Esophagus muscularis mucosa (tissue), 4 donors: ENCODE measurements at places on chromosomes 12 and 14. TPM values are rescaled to one million over a fixed set of nuclear protein-coding genes. Genes with fewer than 3 reads are reported as not detected.
A peak's percentile ranks its signal among the peaks of the same experiment; 100 is the strongest.

GRCh38 chr12:26555139-26555538, 277.9 kb downstream of the ITPR2 start:
- H3K27me3 ChIP-seq, result no peaks in the 10 kb centered on the region
- no peak for DNase-seq
- H3K36me3 ChIP-seq, result peaks cover 10% of the 10 kb centered on the region
- no peak overlapping the region for H3K4me3 ChIP-seq
- no peak overlapping the region for H3K27ac ChIP-seq
- H3K4me1 ChIP-seq, result no peaks in the 10 kb centered on the region

DNA sequence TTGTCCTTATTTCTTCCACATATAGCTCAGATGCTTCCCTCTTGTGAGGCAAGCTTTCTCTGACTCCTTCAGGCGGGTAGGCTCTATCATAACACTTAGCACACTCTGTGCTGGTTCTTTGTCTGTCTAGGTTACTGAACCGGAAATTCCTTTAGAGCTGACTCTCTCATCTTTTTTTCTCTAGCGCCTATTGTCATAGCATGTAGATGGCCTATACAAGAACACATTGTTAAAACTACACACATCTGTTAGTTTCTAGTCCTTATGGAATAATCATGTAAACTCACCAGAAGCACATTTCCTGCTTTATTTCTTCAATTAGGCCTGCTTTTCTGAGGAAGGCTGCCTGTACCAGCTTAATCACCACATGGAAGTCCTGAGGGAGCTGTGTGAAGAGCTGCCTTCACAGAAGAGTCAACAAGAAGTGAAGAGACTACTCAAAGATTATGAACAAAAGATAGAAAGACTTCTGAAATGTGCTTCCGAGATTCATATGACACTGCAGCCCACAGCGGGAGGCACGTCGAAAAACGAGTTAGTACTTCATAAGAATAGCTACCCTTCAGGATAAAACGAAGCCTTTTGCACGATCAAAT, 143.9 kb downstream of the SYNE2 start:
- no peak overlapping the region for H3K27ac ChIP-seq
- peaks cover 97% of the 10 kb centered on the region for H3K36me3 ChIP-seq
- no peaks in the 10 kb centered on the region for H3K27me3 ChIP-seq
- no peak overlapping the region for H3K4me3 ChIP-seq
- no peaks in the 10 kb centered on the region for H3K4me1 ChIP-seq

GRCh38 chr14:37594238-37594970, 645 bp downstream of the FOXA1 start:
- no peak for DNase-seq
- H3K4me1 ChIP-seq, result peaks cover 66% of the 10 kb centered on the region
- H3K4me3 ChIP-seq, result peak overlapping the region; percentile 47
- H3K27ac ChIP-seq, result no peak overlapping the region

- peak within 1 kb of the TSS; percentile 83 for H3K4me3 ChIP-seq
- H3K36me3 ChIP-seq, result peaks cover 25% of the 10 kb centered on the region
- H3K4me1 ChIP-seq, result peaks cover 49% of the 10 kb centered on the region
- H3K27me3 ChIP-seq, result no peaks in the 10 kb centered on the region
Observed at GRCh38 chr12:121803861-121804416, at the start of gene SETD1B. SETD1B (plus strand) TSS chr12:121804009; CDS start chr12:121804738, 729 bp downstream.

DNA sequence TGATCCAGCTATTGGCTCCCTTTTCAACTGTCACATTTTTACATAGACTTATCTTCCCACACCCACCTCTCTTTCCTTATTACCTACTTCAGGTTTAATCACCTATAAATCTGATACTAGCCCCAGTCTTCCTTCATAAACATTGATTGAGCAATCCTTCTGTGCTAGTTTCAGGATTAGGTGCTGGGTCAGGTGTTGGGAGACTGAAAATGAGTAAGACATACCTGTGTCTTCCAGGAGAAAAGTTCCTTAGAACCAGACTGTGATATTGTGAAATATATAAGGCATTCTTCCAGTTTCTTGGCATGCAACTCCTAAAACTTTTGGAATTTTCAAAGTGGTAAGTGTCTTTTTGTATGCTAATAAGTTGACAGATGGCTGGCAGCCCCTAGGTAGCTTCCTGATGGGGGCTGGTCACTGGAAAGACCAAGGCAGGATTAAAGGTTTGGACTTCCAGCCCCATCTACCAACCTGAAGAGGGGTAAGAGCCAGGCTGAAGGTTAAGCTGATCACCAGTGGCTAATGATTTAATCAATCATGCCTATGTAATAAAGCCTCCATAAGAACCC, 4.6 kb downstream of the ANO6 start:
- no peaks in the 10 kb centered on the region for H3K27me3 ChIP-seq
- peaks cover 76% of the 10 kb centered on the region for H3K4me1 ChIP-seq
- no peak overlapping the region for H3K4me3 ChIP-seq
- no peaks in the 10 kb centered on the region for H3K36me3 ChIP-seq
- DNase-seq, result no peak

GRCh38 chr12:6942331-6942665, 1.3 kb upstream of the RNU7-1 start:
- peak overlapping the region; percentile 96 for H3K27ac ChIP-seq
- no peak overlapping the region for H3K4me3 ChIP-seq
- no peaks in the 10 kb centered on the region for H3K27me3 ChIP-seq
- no peak for DNase-seq

DNA sequence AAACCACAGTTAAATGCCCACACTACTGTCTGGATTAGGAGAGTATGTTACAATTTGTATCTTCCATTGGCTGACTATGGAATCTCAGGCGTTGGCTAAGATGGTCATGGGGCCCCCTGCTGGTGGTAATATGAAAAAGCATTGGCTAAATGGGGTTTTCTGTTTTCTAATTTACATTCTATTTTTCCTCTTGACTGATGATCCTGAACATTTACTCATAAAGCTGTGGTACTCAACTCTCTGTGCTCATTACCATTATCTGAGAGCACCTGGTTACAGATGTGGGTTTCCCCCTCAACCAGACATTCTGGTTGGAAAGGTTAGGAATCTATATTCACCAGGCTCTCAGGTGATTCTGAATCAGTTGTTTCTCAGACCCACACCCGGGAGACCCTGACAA, 64.8 kb downstream of the WSCD2 start:
- no peak for DNase-seq
- H3K27me3 ChIP-seq, result no peaks in the 10 kb centered on the region
- H3K27ac ChIP-seq, result no peak overlapping the region

GRCh38 chr12:32777691-32778175, 22.0 kb upstream of the YARS2 start:
- H3K4me3 ChIP-seq, result no peak overlapping the region
- no peak overlapping the region for H3K27ac ChIP-seq
- no peaks in the 10 kb centered on the region for H3K4me1 ChIP-seq
- H3K27me3 ChIP-seq, result no peaks in the 10 kb centered on the region
- H3K36me3 ChIP-seq, result no peaks in the 10 kb centered on the region
- no peak for DNase-seq

DNA sequence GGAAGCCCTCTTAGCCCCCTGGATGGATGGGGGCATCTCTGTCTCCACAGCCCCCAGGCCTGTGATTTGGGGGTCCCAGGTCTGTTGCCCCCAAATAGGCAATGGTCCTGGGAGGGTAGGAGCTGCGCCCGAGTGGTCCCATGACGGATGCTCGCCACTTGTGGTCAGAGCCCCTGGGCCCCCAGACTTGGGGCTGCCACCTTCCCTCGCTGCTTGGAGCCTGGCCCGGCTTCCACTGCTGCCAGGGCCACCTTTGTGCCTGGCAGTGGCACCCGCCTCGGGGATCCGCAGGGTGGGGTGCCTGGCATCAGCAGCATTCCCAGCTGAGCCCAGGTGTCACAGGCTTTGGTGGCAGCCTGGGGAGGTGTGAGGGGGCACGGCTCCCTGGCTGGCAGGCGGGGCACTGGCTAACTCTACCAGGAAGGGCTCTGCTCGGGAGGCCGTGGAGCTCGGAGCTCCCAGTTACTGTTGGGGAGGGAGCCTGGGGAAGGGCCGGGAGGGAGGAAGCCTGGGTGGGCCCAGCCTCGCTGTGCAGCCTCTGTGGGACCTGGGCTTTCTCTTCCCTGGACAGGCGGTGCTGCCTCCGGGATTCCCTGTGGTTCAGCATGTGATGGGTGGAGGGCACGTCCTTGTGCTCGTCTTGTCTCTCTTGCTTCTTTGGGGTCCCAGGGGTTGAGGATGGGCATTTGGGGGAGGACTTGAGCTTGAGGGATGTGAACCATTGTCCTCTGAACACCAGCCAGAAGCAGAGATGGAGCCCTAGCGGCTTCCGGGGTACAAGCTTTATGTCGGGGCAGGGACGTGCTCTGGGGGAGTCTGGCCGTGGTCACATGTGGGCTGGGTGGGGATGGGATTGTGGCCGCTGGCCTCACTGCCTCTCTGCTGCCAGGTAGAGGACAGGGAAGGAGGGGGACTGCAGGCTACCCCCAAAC, 5.4 kb downstream of the KIF26A start:
- no peaks in the 10 kb centered on the region for H3K27me3 ChIP-seq
- H3K4me3 ChIP-seq, result no peak overlapping the region
- no peaks in the 10 kb centered on the region for H3K36me3 ChIP-seq
- no peak overlapping the region for H3K27ac ChIP-seq
- H3K4me1 ChIP-seq, result peaks cover 19% of the 10 kb centered on the region

- H3K36me3 ChIP-seq, result no peaks in the 10 kb centered on the region
- H3K4me1 ChIP-seq, result peaks cover 33% of the 10 kb centered on the region
- H3K27me3 ChIP-seq, result peaks cover 66% of the 10 kb centered on the region
- H3K4me3 ChIP-seq, result no peak overlapping the region
- no peak overlapping the region for H3K27ac ChIP-seq
- no peak for DNase-seq
Observed at GRCh38 chr12:94145191-94145983, 3.0 kb upstream of the PLXNC1 start.

GRCh38 chr12:153080-153746, 60.7 kb downstream of the SLC6A12 start:
- DNase-seq, result no peak
- H3K27ac ChIP-seq, result no peak overlapping the region
- no peak overlapping the region for H3K4me3 ChIP-seq
- no peaks in the 10 kb centered on the region for H3K4me1 ChIP-seq
- no peaks in the 10 kb centered on the region for H3K36me3 ChIP-seq

- H3K4me3 ChIP-seq, result no peak overlapping the region
- DNase-seq, result no peak
- H3K27ac ChIP-seq, result no peak overlapping the region
Observed at GRCh38 chr12:113957627-113958026, 8.5 kb downstream of the RBM19 start.

DNA sequence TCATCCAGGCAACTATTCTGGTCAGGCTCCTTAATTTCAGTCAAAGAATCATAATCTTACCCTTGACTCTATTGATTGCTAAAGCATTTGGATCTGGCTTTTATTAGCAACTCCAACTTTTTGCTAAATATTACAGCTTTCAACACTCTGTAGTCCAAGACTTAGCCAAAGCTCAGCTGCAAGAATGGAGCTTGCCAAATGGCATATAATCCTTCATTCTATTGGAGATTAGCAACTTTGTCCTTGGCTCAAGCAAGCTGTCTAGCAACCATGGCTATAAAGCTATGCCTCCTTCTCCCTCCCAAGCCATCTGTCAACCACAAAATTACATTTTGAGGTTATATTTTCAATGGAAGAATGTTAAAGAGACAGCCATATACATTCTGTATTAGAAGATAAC, 23.1 kb upstream of the NID2 start:
- DNase-seq, result peak; percentile 70
- no peaks in the 10 kb centered on the region for H3K27me3 ChIP-seq
- H3K27ac ChIP-seq, result no peak overlapping the region
- H3K36me3 ChIP-seq, result no peaks in the 10 kb centered on the region
- H3K4me3 ChIP-seq, result no peak overlapping the region

DNA sequence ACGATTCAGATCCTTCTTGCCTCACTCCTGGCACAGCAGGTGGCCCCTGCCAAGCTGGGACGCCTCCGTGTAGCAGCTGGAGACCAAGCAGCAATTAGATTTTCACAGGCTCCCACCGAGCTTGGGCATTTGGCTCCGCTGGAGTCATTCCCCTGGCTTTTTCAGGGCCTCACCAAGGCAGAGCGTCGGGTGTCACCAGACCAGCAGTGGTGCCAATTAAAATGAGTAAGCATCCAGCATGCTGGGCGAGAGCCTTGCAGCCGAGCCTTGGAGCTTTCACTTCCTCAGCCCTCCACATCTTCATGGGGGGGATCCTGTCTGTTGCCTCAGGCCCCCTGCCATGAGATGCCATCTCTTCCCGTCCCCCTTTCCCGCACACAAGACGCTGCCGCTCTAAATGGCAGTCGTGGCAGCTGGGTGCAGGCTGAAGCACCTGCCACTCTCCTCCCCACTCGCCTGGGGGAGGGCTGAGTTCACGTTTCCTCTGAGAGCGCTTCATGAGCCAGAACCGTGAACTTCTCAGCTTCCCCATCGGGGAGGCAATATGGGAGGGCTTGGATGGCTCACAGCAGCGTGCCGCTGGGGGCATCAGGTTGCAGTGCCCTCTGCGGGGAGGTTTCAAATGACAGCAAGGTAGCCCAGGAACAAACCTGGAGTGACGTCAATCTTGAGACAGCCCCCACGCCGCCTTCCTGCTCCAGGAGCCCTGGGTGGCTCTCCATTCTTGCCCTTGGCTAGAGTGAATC, 11.7 kb downstream of the TPCN1 start:
- H3K4me3 ChIP-seq, result no peak overlapping the region
- peak overlapping the region; percentile 58 for H3K27ac ChIP-seq
- H3K27me3 ChIP-seq, result no peaks in the 10 kb centered on the region

GRCh38 chr12:44246482-44247105, 410.7 kb downstream of the TMEM117 start:
- H3K4me1 ChIP-seq, result no peaks in the 10 kb centered on the region
- no peaks in the 10 kb centered on the region for H3K36me3 ChIP-seq
- no peak for DNase-seq
- H3K27ac ChIP-seq, result no peak overlapping the region
- no peaks in the 10 kb centered on the region for H3K27me3 ChIP-seq
- no peak overlapping the region for H3K4me3 ChIP-seq

GRCh38 chr12:51862947-51863346, 14.4 kb upstream of the FIGNL2 start:
- H3K36me3 ChIP-seq, result no peaks in the 10 kb centered on the region
- H3K4me1 ChIP-seq, result peaks cover 11% of the 10 kb centered on the region
- H3K27me3 ChIP-seq, result peaks cover 63% of the 10 kb centered on the region
- H3K4me3 ChIP-seq, result no peak overlapping the region
- H3K27ac ChIP-seq, result no peak overlapping the region

- peaks cover 12% of the 10 kb centered on the region for H3K4me1 ChIP-seq
- DNase-seq, result no peak
- no peak overlapping the region for H3K4me3 ChIP-seq
- no peak overlapping the region for H3K27ac ChIP-seq
- H3K27me3 ChIP-seq, result no peaks in the 10 kb centered on the region
Observed at GRCh38 chr12:54251667-54252284, 28.1 kb downstream of the CBX5 start.

- H3K27me3 ChIP-seq, result no peaks in the 10 kb centered on the region
- H3K4me1 ChIP-seq, result peaks cover 21% of the 10 kb centered on the region
- H3K4me3 ChIP-seq, result peak overlapping the region; percentile 91
- peaks cover 10% of the 10 kb centered on the region for H3K36me3 ChIP-seq
Observed at GRCh38 chr14:105399466-105399775, 1.1 kb downstream of the TEX22 start.

- no peak overlapping the region for H3K4me3 ChIP-seq
- peaks cover 4% of the 10 kb centered on the region for H3K4me1 ChIP-seq
- H3K27me3 ChIP-seq, result no peaks in the 10 kb centered on the region
- H3K36me3 ChIP-seq, result no peaks in the 10 kb centered on the region
Observed at GRCh38 chr12:120791669-120792176, 66.1 kb downstream of the ACADS start.

Gene OVCH1
- total RNA-seq, result not detected

Gene TAS2R8
- not detected for total RNA-seq

Gene SPIC
- total RNA-seq, result not detected

Gene KRT1
- not detected for total RNA-seq

Gene PIWIL1
- total RNA-seq, result not detected

Gene CIDEB
- total RNA-seq, result 9.5 TPM
